ENCODE measurements at places on chromosomes 12 and 14.

DNA sequence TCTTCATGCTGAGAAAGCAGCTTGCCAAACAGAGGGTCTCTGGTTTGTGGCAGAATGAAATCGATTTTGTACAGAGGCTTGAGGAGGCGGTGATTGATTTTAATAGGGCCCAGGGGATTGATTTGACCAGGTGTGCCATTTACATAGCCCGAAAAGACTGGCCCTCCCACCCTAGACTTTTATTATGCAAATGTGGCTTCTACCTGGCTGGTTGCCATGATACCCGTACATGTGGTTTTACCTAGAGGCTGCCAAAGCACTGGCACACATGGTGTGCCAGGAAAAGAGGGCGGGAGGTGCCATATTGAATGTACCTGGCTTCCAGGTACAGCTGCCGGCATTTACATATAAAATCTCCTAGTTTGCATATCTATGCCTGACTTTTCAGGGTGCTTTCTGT, 18.0 kb upstream of the GUCY2C start:
- DNase-seq, result no peak

GRCh38 chr14:91417983-91418386, 365 bp upstream of the CCDC88C start:
- DNase-seq, result no peak

GRCh38 chr14:58152014-58152857, at the start of gene ARMH4:
TSS of gene ARMH4 (minus strand) at chr14:58152213. CDS start at chr14:58139358, 12,855 bp downstream.
- peak; percentile 43 for DNase-seq

- DNase-seq, result no peak
Observed at GRCh38 chr14:73746520-73747378, 32.6 kb upstream of the PNMA1 start.

DNA sequence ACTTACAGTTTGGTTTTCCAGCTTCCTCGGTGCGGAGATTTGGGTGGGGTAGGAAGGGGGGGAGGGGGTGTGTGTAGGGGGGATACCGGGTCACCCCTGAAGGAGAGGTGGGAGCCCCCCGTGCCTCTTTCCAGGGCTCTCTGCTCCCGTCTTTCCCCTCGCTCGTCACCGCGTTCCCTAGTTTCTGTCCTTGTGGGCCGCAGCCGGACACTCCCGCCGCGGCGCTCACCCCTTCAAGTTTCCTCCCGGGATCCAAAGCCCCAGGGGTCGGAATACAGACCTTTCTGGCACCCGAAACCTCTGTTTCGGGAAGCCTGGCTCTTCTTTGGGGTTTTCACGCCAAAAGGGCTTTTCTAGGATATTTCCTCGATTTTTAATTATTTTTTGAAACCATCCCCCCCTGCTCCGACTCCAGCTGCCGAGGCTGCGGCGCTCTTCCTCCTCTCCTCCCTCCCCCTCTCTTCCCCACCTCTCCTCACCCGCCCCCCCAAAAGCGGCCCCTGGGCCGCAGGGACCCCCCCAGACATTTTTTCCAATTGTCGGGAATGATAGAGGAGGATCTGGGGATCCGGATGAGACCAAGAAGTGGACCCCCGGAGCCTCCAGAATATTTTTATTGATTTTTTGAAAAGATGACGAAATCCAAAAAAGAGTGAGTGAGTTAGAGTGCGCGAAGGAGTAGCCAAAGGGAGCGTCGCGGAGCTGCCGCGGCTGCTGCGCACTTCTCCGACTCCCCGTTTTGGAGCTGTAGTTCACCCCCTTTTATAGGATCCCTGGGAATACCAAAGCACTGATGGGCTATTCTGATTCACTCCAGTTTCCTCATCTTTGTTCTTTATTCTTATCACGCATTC, 1.7 kb downstream of the CCND2 start:
- DNase-seq, result no peak

GRCh38 chr14:58752771-58753201, 115.0 kb downstream of the DACT1 start:
- DNase-seq, result no peak

DNA sequence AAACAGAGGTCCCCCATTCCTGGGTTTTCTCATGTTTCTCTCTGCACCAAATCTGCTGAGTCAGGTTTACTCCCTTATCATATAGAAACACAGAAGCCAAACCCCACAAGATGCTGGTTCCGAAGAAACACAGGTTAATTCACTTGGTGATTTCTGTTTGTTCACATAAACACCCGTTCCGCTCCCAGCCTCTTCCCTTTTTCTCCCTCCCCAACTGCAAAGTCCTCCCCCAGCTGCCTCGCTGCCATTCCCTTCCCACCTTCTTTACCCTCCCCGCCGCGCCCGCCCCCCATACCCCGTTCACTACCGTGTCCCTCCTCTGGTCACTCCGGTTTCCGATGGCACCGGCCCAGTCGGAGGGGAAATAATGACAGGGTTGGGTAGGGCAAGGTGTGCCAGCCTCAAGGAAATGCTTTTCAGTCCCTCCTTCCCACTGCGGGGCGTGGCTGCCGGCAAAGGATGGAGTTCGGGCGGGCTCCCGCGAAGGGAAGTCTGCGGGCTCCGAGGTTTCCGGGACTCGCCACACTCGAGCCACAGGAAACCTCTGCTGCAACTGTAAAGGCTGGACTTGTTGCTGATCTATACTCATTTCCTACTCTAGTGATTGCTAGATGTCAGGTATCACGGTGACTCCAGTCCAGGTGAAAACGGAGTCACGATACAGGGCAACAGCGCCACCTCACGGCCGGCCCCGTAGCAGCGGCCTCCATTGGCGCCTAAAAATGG, at the start of gene STYK1:
Gene STYK1 (minus strand): TSS at position 394 of the 726 bp plus-strand sequence. CDS start 39,434 bp downstream, outside the sequence.
- no peak for DNase-seq

DNA sequence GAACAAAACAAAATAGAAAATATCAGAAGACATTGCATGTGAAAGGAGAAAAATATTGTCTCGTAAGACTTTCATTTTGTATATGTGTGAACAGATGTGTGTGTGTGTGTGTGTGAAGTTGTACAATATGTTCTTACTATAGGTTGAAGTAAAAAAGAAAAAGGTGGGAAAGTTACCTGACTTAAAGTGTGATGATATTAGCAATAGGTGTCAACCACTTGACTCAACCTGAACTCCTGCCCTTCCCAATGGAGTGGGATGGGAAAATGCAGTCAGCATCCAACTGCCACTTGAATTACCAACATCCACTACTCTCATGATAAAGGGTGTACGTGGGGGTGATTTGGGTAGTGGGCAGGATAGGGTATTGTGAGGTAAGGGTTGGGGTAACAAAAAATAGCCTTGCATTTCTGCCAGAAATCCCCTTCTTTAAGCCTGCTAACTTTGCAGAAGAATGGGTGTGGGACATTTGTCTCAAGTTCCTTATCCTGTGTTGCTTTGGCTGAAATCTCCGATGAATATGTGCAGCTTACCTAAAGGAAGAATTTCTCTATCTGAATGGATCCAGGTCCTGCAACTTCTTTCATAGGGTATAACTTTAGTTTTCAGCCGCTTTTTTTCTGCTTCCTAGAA, 181.6 kb downstream of the CHST11 start:
- DNase-seq, result no peak

DNA sequence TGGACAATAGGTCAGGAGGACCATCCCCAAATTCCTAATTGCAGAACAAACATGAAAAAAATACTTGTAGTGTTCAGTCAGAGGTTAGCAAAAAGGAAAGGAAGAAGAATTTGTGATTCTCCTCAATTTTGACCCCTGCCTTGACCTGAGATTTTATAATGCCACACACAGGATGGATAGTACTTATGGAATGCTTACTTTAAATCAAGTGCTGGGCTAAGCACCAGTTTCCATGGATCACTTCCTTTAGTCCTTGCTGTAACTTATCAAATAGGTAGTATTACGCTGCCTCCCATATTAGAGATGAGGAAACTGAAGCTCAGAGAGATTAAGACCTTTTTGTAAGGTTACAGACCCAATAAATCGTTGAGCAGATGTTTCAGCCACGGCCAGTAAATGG, 81.2 kb upstream of the OVCH1 start:
- no peak for DNase-seq

GRCh38 chr14:52131640-52132320, 62.9 kb upstream of the NID2 start:
- peak; percentile 19 for DNase-seq

GRCh38 chr12:50803230-50803875, 39.4 kb upstream of the TMPRSS12 start:
- DNase-seq, result no peak
